ENCODE measurements at places on chromosomes 1 and 21.

DNA sequence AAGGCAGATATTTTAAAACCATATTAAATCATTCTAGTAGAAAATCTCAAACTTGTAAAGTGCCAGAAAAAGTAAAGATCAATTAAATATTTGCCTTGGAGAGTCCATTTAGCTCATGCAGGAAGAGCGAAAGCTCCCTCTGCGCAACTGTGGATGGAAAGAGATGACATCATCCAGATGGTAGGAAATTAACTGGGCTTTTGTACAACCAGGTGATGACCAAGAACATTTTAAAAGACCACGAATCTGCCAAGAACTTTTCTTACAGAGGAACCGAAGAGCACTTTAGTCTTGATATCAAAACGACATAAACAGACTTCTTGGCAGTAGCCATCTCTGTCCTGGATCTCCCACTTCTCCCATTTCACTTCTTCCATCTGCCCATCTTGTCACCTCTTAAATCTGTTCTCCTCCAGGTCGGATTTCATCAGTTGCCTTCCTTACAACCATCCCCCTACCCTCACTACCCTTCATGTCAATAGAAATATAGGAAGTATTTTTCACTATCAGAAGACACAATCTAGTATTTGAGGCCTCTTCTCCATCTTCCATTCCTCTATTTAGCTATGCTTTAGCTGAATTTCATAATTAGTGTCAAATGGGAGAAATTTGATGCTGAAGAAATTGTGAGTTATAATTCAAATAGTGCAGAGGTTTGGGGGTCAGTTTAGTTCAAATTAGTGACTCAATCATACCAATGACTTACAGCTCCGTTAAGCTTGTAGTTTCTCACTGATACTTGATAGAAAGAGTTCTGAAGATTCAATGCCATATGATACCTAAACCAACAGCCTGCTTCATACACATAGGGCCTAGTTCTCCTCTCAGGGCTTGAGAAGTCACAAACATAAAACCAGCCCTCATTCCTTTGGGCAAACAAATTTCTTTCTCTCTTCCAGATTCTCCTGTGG lies 22.0 kb upstream of the DNASE2B start:
- peak; percentile 37 for DNase-seq
- no peak overlapping the region for H3K27ac ChIP-seq
- no peaks in the 10 kb centered on the region for H3K27me3 ChIP-seq
- no peaks in the 10 kb centered on the region for H3K36me3 ChIP-seq
- no peak overlapping the region for H3K4me3 ChIP-seq
- H3K4me1 ChIP-seq = peaks cover 20% of the 10 kb centered on the region

DNA sequence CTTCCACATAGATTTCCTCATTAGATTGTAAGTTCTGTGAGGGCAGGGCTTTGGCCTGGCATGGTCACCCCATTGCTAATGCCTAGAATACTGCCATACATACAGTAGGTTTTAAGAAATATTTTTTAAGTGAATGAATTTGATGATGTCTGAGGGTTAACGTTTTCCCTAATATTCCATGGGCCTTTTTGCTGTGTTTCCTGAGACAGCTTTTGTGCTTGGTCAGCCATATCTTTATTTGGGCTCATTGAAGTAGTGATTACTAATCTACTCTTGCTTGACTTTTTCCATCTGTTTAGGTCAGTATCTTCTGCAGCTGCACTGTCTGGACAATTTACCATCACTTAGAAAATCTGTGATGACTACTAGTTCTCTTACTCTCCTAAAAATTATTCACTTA lies 3.5 kb downstream of the CDC42 start:
- peaks cover 7% of the 10 kb centered on the region for H3K4me1 ChIP-seq
- peaks cover 9% of the 10 kb centered on the region for H3K36me3 ChIP-seq
- no peak overlapping the region for H3K27ac ChIP-seq
- DNase-seq = peak; percentile 48
- no peaks in the 10 kb centered on the region for H3K27me3 ChIP-seq
- no peak overlapping the region for H3K4me3 ChIP-seq

DNA sequence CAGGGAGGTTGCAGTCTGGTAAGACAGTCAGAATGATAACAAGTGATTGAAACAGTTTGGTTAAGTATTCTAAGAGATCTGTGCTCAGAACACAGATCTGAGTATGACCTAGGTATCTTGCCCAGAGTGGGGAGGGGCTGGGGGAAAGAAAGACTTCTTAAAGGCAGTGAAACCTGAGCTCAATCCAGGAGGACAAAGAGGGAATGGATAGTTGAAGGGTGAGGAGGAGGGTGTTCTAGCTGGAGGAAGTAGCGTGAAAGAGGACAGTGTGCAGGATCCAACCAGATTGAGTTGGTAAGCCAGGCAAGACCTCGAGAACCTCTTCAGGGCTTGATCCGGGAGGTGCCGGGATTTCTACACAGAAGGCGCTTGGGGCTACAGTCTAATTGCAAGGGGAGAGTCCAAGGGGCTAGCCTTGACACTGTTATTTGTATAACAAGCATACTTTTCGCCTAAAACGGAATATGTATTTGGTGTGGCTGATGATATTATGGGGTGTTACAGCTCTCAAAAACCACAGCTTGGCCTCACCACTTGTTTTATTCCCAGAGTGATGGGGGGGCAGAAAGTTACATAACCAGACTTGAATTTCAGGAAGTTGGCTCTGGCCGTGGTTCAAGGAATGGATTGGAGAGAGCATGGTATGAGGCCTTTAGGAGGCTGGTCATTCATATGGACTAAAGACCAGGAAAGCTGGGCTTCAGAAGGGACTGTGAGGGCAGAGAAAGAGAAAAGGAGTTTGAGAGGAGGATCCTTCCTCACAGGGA lies 19.1 kb downstream of the RCSD1 start:
- no peaks in the 10 kb centered on the region for H3K36me3 ChIP-seq
- no peak for DNase-seq
- no peak overlapping the region for H3K27ac ChIP-seq
- H3K4me3 ChIP-seq = no peak overlapping the region

- no peak overlapping the region for H3K4me3 ChIP-seq
- no peaks in the 10 kb centered on the region for H3K36me3 ChIP-seq
- no peak for DNase-seq
- H3K27ac ChIP-seq = no peak overlapping the region
- H3K27me3 ChIP-seq = no peaks in the 10 kb centered on the region
These were observed 50.6 kb upstream of the PAX7 start for GRCh38 chr1:18580047-18580446.

DNA sequence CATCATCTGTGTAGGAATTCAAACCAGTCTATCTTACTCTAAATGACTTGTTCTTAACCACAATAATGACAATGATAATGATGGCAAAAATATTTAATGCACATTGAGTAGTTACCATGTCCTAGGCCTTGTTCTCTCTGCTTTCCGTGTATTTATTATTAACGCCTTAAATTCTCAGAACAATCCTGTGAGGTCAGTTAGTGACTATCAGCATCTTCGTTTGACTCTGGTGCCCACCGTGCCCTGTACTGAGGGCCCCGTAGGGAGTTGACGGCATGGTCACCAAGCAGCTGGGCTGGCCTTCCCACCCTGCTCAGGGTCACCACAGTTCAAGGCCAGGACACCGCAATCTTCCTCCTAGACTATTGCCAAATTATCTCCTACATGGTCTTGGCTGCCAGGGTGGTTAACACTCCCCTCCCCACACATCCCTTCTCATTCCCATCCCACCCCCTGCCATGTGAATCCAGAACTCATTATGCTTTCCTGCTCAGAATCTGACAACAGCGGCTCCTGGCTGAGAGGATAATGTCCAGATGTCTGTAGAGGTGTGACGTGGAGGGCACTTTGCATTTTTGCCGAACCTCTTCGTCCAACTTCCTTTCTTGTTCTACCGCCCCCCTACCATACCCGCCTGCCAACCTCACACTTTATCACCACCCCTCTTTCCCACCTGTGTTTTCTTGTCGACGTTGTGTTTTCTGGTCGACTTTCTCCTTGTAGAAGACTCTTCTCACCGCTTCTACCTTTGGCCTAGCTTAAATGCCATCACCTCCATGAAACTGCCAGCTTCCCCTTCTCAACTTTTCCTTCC lies 33.4 kb downstream of the IGFN1 start:
- peaks cover 31% of the 10 kb centered on the region for H3K27me3 ChIP-seq
- H3K4me3 ChIP-seq = no peak overlapping the region
- no peak overlapping the region for H3K27ac ChIP-seq
- H3K36me3 ChIP-seq = no peaks in the 10 kb centered on the region

- DNase-seq = no peak
- no peaks in the 10 kb centered on the region for H3K27me3 ChIP-seq
- peaks cover 32% of the 10 kb centered on the region for H3K36me3 ChIP-seq
- no peak overlapping the region for H3K27ac ChIP-seq
- no peak overlapping the region for H3K4me3 ChIP-seq
These were observed 31.0 kb upstream of the MTMR11 start for GRCh38 chr1:149967646-149968045.

DNA sequence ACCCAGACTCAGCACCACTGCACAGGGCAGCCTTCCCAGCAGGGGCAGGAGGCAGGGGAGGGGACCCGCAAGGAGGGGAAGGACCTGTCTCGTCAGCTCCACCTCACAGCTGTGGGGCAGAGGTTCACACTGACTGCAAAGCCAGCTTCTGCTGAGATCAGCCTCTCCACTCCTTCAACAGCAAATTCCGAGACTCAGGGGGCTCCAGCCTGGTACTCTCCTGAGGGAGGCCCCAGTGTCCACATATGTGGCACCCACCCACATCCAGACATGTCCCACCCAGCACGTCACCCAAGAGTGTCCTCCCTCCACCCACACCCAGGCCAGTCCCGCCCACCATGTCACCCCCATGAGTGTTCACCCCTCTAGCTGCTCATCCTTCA lies 329.5 kb downstream of the NPHP4 start:
- no peaks in the 10 kb centered on the region for H3K4me1 ChIP-seq
- H3K27me3 ChIP-seq = no peaks in the 10 kb centered on the region
- DNase-seq = no peak
- H3K4me3 ChIP-seq = no peak overlapping the region

DNA sequence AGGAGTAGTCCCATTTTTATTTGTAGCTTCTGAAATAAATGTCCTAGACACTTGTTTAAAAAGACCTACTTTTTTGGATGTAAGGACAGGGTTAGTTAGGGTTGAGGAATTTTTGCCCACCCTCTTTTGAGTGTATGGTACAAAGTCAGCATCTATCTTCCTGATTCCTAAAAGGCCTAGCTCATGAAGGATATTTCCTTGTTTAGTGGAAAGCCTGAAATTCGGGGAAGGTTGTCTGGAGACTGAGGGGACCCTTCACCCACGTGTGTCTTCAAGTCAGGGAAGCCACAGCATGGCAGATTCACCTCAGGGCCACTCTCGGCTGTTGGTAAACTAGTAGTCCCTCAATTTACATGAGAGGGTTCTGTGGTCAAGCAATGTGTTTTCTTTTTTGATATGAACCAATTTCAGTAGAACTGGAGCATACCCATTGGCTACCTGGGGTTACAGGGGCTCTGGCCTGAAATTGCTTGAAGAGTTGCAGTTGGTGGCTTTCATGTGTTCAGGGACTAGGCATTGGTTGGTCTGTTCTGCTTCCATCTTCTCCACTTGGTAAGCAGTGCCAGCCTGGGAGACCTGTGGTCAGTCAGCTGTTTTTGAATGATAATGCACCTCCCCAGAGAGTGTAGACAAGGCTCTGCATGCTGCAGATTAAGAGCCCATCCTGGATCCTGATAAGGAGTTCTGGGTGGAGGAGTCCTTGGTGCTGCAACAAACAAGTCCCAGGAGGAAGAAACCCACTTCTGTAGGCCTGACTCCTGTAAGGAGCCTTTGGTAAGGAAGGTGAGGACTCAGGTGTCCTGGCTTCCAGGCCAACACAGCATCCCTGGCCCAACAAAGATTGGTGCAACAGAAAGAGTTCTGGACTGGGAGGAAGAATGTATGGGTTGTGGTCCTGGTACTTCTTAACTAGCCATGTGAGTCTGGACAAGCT lies 6.3 kb downstream of the BTG2 start:
- no peak overlapping the region for H3K27ac ChIP-seq
- peaks cover 14% of the 10 kb centered on the region for H3K36me3 ChIP-seq
- DNase-seq = no peak
- no peaks in the 10 kb centered on the region for H3K27me3 ChIP-seq
- H3K4me1 ChIP-seq = peaks cover 7% of the 10 kb centered on the region

DNA sequence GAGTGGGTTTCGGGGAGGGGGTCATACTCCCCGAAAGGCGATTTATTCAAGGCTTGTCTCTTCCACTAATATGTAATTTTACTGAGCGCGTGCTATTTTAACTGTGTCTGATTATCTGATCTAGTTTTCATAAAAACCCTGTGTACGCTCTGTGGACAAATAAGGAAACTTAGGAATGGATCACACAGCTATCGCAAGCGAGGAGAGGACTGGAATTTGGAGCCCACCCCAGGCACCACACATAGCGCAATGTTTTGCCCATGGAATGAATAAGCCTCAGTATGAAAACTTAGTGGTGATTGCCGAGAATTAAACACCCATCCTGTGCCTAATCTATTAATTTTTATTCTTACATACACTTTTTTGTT lies 9.8 kb upstream of the RAB42 start:
- DNase-seq = no peak
- H3K4me3 ChIP-seq = peak overlapping the region; percentile 79
- H3K27me3 ChIP-seq = no peaks in the 10 kb centered on the region
- H3K4me1 ChIP-seq = peaks cover 6% of the 10 kb centered on the region
- H3K36me3 ChIP-seq = peaks cover 31% of the 10 kb centered on the region

All from IMR-90 (cell line).